ENCODE measurements at places on chromosomes 12 and 14.

GRCh38 chr14:100376751-100377171 is 53.6 kb downstream of the SLC25A47 start:
- DNase-seq: no peak

GRCh38 chr12:19683178-19683927 is 244.1 kb downstream of the AEBP2 start:
- DNase-seq: no peak

DNA sequence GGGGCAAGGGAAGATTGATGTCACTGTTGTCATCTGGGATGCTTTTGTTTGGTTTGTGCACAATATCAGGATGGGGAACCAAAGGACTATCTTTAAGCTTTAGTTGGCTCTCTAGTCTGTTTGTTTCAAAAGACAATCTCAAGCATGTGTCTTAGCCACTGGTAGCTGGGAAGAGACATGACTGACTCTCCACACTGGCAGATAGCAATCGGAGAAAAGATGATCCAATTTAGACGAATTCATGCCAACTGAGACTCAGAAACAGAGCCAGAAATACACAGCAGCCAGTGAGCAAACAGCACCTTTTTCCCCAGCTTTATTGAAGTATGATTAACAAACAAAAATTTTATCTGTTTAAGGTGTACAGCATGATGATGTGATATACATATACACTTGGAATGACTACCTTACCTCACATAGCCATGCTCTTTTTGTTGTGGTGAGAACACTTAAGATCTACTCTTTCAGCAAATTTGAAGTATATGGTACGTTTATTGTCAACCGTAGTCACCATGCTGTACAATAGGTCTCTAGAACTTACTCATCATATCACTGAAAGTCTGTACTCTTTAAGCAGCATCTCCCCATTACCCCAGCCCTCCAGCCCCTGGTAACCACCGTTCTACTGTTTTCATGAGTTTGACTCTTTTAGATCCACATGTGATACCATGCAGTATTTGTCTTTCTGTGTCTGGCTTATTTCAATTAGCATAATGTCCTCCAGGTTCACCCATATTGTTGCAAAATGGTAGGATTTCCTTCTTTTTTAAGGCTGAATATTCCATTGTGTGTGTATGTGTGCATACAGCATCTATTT is 50.6 kb downstream of the DUSP16 start:
- peak; percentile 11 for DNase-seq

- no peak for DNase-seq
Observed at GRCh38 chr12:80241576-80242273, 142.4 kb downstream of the OTOGL start.

DNA sequence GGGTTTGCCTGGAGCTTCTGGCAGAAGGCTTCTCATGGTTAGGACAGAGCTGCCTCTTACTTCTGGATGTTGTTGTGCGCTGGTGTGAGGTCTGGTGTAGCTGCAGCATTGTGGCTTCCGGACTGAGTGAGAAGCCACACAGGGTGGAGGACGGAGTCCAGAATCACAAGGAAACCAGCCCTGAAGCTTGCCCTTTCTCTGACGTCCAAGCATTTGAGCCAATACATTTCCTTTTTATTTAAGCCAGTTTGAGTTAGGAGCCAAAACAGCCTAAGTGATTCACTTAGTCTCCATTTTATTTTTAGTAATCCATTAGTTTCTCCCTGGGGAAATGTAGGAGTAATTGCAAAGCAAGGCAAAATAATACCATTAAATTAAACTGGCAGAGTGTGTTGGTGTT is 402.4 kb upstream of the RGS6 start:
- DNase-seq: no peak

DNA sequence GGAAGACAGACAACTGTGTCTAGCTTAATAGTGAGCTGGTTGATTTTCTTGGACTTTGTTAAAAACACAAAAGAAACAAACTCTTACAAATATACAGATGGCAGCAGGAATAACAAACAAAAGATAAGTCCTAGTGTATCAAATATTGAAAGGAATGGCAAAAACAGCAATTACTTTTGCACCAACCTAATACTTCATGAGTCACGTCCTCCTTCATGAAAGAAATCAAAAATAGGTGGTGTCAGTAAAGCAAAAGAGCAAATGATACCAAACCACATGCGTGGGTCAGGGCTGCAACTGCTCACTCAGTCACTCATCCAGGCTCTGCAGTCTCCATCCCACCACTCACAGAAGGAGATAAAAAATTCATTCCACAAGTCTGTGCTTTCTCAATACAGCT is 11.8 kb downstream of the ATG14 start:
- DNase-seq: no peak

DNA sequence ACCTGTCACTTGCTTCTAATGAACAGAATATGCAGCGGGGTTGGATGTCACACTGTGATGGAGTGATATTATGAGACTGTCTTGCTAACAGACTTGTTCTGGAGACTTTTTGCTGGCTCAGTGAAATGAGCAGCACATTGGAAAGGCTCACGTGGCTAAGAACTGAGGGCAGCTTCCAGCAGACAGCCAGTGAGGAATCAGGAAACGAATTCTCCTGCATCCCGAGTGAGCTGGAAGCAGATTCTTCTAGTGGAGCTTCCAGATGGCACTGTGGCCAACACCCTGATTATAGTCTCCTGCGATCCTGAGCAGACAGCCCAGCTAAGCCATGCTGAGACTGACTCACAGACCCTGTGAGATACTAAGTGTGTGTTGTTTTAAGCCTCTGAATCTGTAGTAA is 16.1 kb upstream of the TSPAN9 start:
- no peak for DNase-seq

DNA sequence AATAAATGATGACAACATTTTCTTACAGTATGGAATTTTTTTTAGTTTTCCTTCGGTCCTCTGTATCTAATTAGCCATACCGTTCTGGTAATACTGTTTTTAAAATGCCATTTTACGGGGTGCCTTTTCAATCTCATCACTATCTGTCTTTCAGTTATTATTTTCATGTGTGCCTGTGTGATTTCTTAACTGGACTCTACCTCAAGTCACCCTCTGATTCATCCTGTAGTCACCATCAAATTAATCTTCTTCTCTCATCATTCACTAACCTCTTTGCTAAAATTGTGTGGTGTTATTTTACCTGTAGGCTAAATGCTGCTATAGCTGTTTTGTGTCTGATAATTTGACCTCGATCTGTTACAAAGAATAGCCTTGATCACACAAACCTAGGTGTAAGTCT is 16.0 kb upstream of the CCT2 start:
- DNase-seq: no peak

DNA sequence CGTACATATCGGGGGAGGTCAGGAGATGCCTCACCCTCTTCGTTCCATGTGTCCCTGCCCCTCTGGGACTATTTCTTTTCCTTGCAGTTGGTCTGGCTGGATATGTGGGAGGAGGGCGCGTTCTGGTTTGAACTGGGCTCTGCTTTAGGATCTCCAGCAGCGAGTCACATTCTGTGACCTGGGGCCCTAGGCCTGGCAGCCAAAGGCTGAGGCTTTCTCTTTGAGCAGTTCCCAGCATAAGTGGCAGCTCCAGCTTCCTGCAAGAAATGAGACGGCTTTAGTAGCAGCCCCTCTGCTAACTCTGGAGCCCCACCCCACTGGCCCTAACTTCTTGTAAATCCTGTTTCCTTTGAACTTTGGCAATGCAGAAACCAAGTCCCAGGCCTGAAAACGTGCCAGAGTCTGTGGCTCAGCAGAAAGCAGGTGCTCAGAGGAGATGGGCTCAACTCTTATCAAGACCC is 274.8 kb downstream of the DPF3 start:
- no peak for DNase-seq

GRCh38 chr14:81342850-81343580 is 57.1 kb downstream of the STON2 start:
- DNase-seq: no peak

DNA sequence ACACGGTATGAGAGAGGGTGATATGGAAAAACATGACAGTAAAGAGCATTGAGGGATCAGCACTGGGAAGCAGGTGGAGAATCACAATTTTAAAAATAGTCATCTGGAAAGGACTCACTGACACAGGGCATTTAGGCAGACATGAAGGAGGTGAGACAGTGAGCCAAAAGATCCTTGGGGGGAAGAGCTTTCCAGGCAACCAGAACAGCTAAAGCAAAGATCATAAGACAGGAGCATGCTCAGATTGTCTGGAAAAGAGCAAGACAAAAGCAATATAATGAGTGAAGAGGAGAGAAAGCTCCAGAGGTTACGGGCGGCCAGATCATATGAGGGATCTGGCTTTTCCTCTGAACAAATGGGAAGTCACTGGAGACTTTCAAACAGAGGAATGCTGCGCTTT is 63.9 kb downstream of the DENND5B start:
- DNase-seq: no peak

DNA sequence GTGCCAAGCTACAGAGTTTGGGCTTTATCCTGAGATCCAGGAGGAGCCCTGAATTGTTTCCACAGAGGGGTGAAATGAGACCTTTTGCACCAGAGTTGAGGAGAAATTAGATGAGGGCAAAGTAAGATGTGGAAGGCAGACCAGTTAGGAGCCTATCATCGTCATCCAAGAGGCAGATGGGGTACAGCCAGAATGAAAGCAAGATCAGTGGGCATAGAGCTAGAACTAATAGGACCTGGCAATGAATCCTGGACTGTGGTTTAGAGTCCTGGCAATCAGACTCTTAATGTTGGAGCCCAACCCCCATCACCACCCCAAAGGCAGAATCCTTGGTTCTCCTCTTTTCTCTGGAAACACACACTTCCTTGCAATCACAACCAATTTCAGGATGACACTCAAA is 166.6 kb upstream of the HMGA2 start:
- DNase-seq: no peak

- DNase-seq: no peak
Observed at GRCh38 chr14:104981699-104982541, 3.7 kb upstream of the CLBA1 start.

GRCh38 chr12:88418856-88419497 is 161.3 kb downstream of the KITLG start:
- no peak for DNase-seq

DNA sequence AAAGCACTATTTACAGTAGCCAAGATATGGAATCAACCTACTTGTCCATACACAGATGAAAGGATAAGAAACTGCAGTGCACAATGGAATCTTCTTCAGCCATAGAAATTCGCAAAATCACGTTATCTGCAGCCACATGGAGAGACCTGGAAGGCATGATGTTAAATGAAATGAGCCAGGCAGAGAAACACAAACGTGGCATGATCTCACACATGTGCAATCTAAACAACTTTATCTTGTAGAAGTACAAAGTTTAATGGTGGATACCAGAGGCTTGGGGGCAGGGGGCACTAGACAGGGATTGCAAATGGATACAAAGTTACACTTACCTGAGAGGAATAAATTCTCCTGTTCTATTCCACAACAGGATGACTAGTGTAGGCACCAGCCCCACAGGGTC is 24.1 kb downstream of the ASCL4 start:
- DNase-seq: no peak

DNA sequence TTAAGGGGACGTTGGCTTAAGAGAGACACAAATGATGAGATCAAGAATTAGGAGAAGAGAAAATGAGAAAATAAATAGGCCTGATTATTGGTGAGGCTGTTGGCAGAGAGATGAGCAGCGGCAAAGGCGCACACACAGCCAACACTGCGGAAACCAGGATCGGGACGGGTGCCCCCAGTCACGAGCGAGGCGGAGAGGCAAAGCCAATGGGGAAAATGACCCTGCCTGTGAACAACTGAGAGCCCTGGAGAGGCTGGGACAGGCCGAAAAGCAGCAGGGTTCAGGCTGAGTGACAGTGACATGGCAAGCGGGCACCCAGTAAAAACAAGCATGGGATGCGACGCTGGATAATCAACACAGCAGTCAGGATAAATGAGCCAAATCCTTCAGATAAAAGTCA is 21.0 kb downstream of the SLC15A4 start:
- DNase-seq: no peak

GRCh38 chr14:88630565-88630964 is 67.7 kb downstream of the ZC3H14 start:
- DNase-seq: peak; percentile 44

- DNase-seq: no peak
Observed at GRCh38 chr14:54769951-54770863, 132.4 kb downstream of the GCH1 start.

DNA sequence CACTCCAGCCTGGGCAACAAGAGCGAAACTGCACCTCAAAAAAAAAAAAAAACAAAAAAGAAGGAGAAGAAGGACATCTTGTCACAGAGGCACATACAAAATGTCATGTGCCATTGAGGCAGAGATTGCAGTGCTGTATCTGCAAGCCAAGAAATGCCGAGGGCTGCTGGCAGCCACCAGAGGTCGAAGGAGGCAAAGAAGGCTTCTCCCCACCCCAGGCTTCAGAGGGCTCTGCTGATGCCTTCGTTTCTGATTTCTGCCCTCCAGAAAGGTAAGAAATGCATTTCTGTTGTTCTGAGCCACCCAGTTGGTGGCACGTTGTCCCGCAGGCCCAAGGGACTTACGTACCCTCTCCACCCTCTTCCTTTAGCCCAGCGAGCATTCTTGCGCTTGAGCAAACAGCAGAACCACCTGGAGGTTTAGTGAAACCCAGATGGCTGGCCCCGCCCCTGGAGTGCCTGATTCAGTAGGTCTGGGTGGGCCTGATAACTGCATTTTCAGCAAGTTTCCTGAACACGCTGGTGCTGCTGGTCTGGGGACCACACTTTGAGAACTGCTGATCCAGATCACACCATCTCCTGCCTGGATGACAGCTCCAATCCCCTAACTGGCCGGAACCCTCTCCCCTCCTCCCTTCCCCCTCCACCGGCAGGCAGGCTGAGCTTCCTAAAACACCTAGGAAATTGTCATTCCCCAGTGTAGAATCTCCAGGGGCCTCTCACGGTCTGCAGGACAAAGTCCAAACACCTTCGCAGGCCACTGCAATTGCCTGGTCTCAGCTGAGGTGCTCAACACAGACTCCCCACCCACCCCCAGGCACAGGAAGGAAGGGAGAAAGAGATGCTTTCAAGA is 21.1 kb upstream of the SCARB1 start:
- DNase-seq: peak; percentile 84

- DNase-seq: no peak
Observed at GRCh38 chr14:94612174-94612573, at the start of gene SERPINA3. Gene SERPINA3, plus strand, starts transcription at chr14:94612391. Its CDS starts 2,051 bp downstream, at chr14:94614442.

DNA sequence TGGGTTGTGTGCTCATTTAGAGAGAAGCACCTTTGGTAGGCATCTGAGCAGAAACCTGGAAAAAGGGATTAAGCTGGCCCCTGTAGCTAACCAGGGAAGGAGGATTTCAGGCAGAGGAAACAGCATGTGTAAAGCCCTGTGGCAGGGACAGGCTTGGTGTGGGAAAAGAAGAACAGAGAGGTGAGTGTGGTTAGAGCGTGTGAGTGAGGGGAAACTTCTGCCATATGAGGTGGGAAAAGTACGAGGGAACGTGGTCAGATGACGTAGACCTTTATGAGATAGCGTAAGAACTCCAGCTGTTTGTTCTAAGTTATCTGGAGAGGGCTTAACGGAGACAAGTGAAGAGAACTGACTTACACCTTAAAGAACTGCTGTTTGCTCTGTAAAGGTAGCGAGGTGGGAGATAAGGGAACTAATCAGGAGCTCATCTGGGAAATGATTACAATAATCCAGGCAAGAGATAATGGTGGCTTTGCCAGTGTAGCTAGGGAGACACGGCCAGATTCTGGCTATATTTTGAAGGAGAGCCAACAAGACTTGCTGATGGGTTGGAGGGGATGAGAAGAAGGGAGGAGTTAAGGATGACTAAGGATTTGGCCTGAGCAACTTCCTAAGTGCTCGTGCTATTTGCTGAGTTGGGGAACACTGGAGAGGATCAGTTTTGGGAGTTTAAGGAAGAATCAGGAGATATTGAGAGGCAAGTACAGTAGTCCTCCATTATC is 234.0 kb downstream of the ETNK1 start:
- peak; percentile 11 for DNase-seq

Data from GM12865 (cell line).